ENCODE measurements at places on chromosomes 13 and 19.

DNA sequence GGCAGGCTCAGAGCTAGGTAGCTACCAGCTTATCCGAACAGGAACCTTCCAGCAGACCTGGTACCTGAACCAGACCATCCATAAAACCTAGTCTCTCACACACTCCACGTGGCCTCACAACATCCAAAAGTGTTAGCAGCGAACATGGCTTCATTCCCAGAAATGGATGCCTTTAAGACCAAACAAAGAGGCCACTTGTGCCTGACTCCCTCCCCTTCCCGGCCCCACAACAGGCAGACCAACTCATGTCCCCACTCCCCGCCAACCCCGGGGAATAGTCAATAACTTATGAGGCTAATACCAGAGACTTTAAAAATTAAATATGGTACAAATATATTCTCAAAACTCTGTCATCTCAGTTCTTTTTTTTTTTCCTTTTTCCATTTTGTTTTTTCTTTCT is 46.2 kb downstream of the ZNF557 start:
- DNase-seq = no peak

GRCh38 chr19:7526059-7526929 is 3.9 kb downstream of the MCOLN1 start:
- DNase-seq = no peak

GRCh38 chr19:50368649-50369570 is 3.5 kb upstream of the NAPSA start:
- peak; percentile 70 for DNase-seq

DNA sequence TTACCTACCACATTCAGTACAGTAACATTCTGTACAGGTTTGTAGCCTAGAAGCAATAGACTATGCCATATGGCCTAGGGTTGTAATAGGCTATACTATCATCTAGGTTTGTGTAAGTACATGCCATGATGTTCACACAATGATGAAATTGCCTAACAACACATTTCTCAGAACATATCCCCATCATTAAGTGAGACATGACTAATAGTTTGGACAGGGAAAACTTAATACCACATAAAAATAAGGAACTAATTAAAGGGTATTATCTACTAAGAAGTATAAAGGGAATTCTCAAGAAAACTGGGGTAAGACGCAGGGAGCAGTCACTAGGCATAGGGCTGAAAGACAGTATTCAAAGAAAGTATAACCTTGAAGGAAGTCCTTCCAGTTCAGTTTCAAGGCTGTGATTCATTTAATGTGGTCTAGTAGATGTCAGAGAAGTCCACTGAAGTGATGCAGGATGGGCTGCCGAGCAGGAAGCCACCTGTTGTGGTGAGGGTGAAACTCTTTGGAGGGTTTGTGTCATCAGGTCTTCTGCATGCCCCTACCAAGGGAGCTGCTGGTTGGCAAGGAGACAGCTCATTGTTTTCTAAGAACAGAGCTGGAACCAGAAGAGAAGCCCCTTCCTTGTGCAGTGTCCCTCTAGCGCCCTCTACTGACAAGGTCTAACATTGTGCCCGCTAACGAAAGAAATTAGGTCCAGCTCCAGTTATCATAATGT is 122.9 kb downstream of the OLFM4 start:
- peak; percentile 21 for DNase-seq

All from NCI-H446 (cell line).